ENCODE measurements at places on chromosomes 3 and 15. TPM values are rescaled to one million over a fixed set of nuclear protein-coding genes. Genes with fewer than 3 reads are reported as not detected.

SOX14 gene
- total RNA-seq, result not detected

TMEM207 gene
- total RNA-seq, result not detected

CCDC12 gene
- total RNA-seq, result 23.3 TPM

APBA2 gene
- total RNA-seq, result 26.4 TPM

PPARG gene
- 3.3 TPM for total RNA-seq

RGMA gene
- total RNA-seq, result 26.2 TPM

ZNF770 gene
- total RNA-seq, result 33.8 TPM

QRICH1 gene
- total RNA-seq, result 79.3 TPM

DNA sequence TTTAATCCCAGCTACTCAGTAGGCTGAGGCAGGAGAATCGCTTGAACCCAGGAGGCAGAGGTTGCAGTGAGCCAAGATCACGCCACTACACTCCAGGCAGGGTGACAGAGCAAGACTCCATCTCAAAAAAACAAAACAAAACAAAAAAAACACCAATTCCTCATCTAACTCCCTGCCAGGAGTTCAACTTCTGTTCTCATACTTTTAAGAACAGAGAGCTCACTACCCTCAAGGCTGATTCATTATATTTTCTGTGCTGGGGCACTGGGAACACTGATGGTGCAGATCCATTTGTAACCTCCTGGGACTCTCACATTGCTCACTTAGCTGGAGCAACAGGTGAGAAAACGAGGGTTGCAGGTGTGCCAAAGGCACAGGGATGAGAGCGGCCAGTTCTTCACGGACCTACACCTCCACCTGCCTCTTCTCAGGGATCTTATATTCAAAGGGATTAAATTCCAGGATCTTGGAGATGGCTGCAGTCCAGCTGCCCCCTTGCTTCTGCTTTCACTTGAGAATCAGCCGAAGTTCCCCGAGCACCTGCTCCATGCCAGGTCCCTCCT lies 12.3 kb upstream of the CSK start:
- H3K27me3 ChIP-seq, result peaks cover 5% of the 10 kb centered on the region
- DNase-seq, result no peak
- no peaks in the 10 kb centered on the region for H3K36me3 ChIP-seq
- peaks cover 9% of the 10 kb centered on the region for H3K4me1 ChIP-seq
- H3K4me3 ChIP-seq, result no peak overlapping the region
- H3K27ac ChIP-seq, result no peak overlapping the region

DNA sequence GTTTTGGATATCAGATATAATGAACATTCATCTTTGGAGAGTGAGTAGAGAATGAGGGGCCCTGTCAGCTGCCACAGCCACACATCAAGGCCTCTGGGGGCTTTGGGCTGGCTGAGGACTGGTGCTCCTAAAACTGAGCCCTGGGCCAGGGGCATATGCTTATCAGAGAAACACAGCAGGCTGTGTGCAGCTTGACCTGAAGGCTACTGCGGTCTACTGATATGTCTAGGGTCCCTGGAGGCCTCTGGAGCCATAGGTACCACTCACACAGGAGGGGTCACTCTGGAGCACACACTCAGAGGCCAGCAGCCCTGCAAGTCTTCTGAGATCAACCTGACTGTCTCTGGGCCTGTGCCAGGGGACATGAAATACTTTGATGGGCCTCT lies 7.6 kb downstream of the TF start:
- no peak overlapping the region for H3K4me3 ChIP-seq
- H3K36me3 ChIP-seq, result no peaks in the 10 kb centered on the region
- H3K27me3 ChIP-seq, result peaks cover 4% of the 10 kb centered on the region
- no peak for DNase-seq

DNA sequence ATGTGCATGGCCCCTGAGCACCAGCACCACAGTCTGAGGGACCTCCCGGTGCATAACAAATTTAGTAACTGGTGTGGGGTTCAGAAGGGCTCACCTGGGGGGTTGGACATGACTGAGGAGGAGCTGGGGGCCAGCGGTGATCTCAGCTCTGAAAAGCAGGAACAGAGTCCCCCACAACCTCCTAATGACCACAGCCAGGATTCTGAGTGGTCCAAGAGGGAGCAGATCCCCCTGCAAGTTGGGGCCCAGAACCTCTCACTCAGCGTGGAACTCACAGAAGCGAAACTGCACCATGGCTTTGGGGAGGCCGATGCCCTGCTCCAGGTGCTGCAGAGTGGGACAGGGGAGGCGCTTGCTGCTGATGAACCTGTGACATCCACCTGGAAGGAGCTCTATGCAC lies 43.0 kb downstream of the CDAN1 start:
- H3K27me3 ChIP-seq, result no peaks in the 10 kb centered on the region
- no peaks in the 10 kb centered on the region for H3K4me1 ChIP-seq
- peaks cover 21% of the 10 kb centered on the region for H3K36me3 ChIP-seq
- no peak for DNase-seq
- H3K27ac ChIP-seq, result no peak overlapping the region

- H3K27me3 ChIP-seq, result peaks cover 15% of the 10 kb centered on the region
- no peak for DNase-seq
- no peak overlapping the region for H3K4me3 ChIP-seq
- no peak overlapping the region for H3K27ac ChIP-seq
- no peaks in the 10 kb centered on the region for H3K36me3 ChIP-seq
Measured at GRCh38 chr3:50494126-50494525, 9.3 kb downstream of the CACNA2D2 start.

GRCh38 chr3:14322667-14323295 lies 79.6 kb upstream of the SLC6A6 start:
- H3K4me3 ChIP-seq, result no peak overlapping the region
- H3K27me3 ChIP-seq, result no peaks in the 10 kb centered on the region
- no peak for DNase-seq
- no peak overlapping the region for H3K27ac ChIP-seq

DNA sequence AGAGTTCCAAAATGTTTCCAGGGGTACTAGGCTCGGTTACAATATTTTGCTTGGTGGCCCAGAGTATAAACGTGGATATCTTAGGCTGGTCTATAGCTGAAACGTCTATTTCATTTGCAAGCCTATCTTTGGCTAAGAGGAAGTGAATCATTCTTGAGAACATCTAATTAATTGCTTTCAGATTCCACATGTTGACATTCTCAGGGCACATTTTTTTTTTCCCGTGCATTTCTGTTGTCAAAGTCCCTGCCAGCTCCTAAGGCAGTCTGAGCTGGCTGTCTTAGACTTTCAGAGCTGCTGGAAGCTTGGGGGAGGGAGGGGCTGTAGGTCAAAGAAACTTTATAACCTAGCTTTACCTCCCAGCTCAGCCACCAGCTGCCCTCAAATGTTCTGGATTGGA lies 23.2 kb upstream of the LAMP3 start:
- H3K36me3 ChIP-seq, result no peaks in the 10 kb centered on the region
- H3K27me3 ChIP-seq, result no peaks in the 10 kb centered on the region
- H3K27ac ChIP-seq, result peak overlapping the region; percentile 51
- no peak overlapping the region for H3K4me3 ChIP-seq

DNA sequence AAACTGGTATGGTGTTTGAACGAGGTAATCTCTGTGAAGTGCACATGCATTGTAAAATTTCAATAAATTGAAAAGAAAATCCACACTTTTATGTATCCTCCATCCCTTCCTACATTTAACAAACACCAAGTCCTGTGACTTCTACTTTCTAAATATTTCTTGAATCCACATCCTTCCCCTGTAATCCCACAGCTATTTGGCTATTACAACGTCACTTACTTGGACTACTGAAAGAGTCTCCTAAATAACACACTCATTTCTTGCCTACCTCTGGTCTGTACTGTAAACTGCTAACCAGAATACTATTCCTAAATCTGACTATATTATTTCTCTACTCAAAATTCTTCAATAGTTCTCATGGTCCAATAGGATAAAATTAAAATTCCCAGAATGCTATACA lies 176.1 kb downstream of the NEK10 start:
- peaks cover 11% of the 10 kb centered on the region for H3K36me3 ChIP-seq
- no peak overlapping the region for H3K4me3 ChIP-seq
- H3K27ac ChIP-seq, result no peak overlapping the region
- peaks cover 23% of the 10 kb centered on the region for H3K4me1 ChIP-seq
- no peaks in the 10 kb centered on the region for H3K27me3 ChIP-seq

DNA sequence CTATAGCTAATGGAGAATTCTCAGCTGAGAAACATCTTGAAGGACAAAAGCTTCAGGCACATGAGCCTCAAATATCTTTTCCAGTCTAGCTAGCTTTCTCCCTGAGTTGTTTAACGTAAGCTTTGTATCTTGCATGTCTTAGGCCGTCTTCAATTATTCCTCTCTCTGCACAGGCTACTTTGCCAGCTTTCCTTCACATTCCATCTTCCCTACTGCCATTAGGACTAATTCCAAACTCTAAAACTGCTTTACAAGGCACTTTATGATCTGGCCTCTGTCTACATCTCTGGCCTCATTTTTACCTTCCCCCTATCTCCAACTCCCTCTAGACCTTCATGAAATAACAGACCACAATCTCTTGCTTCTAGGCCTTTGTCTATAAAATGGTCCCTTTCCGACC lies 171.4 kb downstream of the GREM1 start:
- no peak overlapping the region for H3K27ac ChIP-seq
- no peaks in the 10 kb centered on the region for H3K27me3 ChIP-seq
- H3K4me1 ChIP-seq, result peaks cover 15% of the 10 kb centered on the region
- no peak for DNase-seq
- peaks cover under 1% of the 10 kb centered on the region for H3K36me3 ChIP-seq
- no peak overlapping the region for H3K4me3 ChIP-seq

GRCh38 chr3:119669906-119670570 lies 7.2 kb downstream of the COX17 start:
- H3K36me3 ChIP-seq, result peaks cover 9% of the 10 kb centered on the region
- peaks cover 6% of the 10 kb centered on the region for H3K4me1 ChIP-seq
- H3K27ac ChIP-seq, result no peak overlapping the region
- H3K4me3 ChIP-seq, result no peak overlapping the region
- DNase-seq, result no peak

DNA sequence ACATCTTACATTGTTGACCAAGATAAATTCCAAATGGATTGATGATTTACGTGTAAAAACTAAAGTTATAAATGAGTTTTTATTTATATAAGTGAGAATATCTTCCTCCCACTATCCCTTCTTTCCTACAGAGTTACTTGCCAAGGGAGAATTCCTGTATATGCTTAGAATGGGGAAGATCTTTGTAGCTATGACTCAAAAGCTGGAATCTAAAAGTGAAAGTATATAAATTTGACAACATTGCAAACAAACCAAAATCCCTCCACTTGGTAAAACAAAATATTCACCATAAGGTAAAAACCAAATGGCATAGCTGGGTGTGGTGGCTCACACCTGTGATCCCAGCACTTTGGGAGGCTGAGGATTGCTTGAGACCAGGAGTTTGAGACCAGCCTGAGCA lies 52.7 kb upstream of the GCNT3 start:
- H3K36me3 ChIP-seq, result no peaks in the 10 kb centered on the region
- DNase-seq, result no peak
- H3K4me3 ChIP-seq, result no peak overlapping the region
- no peak overlapping the region for H3K27ac ChIP-seq

DNA sequence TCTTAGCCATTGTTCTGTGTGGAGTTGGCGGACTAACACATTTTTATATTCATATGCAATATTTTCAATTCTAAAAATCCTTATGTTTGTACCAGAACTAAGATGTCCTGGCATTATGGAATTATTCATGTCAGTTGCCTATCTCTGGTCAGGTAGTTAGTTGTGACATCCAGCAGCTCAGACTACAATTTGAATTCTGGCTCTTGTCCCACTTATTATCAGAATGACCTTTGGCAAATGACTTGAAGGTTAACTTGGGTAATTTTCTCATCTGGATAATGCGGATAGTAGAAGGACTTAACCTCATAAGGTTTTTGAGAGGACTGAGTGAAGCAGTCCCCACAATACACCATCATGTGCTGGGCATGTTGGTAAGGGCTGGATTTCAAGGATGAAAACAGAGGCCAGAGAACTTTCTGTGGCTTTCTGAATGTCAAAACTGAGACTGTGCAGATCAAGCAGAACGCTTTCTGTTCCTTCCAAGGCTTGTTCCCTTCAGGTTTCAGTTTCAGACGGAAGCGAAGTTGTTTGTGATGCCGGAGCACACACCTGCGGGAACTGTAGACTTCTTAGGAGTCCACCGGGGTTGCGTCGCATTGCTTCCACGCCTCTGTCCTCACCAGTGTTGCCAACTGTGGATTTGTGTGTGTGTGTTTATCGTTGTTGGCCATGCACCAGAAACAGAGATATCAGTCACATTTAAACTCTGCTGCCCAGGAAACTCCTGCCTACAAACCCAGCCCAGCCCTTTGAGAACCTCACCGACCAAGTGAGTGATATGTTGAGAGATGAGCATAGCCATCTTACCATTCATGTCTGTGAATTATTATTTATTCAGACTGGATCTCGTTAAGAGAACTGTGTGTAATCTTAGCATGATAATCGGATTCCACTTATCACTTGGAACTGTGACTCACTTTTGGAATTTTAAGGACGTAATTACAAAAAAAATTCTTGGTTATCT lies 76.0 kb downstream of the PTPRG start:
- peaks cover 23% of the 10 kb centered on the region for H3K4me1 ChIP-seq
- no peak overlapping the region for H3K27ac ChIP-seq
- H3K36me3 ChIP-seq, result peaks cover 4% of the 10 kb centered on the region
- no peak for DNase-seq
- peaks cover 6% of the 10 kb centered on the region for H3K27me3 ChIP-seq

DNA sequence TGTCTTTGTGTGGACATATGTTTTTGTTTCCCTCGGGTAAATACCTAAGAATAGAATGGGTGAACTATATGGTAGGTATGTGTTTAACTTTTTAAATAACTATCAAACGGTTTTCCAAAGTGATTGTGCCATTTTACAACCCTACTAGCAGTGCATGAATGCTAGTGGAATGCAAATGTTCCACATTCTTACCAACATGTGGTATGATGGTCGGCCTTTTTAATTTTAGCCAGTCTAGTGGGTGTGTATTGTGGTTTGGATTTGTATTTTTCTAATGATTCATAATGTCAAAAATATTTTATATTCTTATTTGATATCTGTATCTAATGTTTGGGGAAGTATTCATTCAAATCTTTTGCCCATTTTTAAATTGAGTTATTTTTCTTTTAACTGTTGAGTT lies 68.2 kb upstream of the SMAD3 start:
- no peak for DNase-seq
- no peak overlapping the region for H3K4me3 ChIP-seq
- no peaks in the 10 kb centered on the region for H3K36me3 ChIP-seq
- no peaks in the 10 kb centered on the region for H3K27me3 ChIP-seq
- no peak overlapping the region for H3K27ac ChIP-seq

GRCh38 chr3:69389520-69390248 lies 3.8 kb upstream of the FRMD4B start:
- DNase-seq, result no peak
- H3K4me1 ChIP-seq, result peaks cover 14% of the 10 kb centered on the region
- no peak overlapping the region for H3K4me3 ChIP-seq
- H3K27me3 ChIP-seq, result peaks cover 2% of the 10 kb centered on the region

DNA sequence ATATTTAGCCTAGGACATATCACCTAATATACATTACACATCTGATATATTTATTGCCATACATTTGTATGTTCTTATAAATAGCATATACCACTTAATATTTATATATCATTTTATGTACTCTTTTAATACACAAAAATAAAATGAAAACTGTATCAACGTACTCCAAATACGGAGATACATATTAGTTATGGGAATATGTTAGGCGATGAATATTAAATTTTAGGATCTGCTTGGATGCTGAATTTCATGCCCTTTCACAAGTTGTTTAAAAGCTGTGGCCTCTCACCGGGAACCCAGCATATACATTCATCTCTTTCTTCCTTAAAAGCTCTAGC lies 50.6 kb downstream of the ZIC4 start:
- H3K27ac ChIP-seq, result no peak overlapping the region
- H3K36me3 ChIP-seq, result peaks cover 7% of the 10 kb centered on the region
- H3K4me3 ChIP-seq, result no peak overlapping the region

GRCh38 chr15:40563426-40563825 lies 1.4 kb downstream of the CCDC32 start:
- H3K4me3 ChIP-seq, result peak overlapping the region; percentile 19
- peaks cover 9% of the 10 kb centered on the region for H3K36me3 ChIP-seq
- no peaks in the 10 kb centered on the region for H3K27me3 ChIP-seq

All from chondrocyte (in vitro differentiated cells).